MM.1S (cell line): ENCODE measurements at places on chromosomes 2 and 18.

GRCh38 chr2:230877759-230878598 is 13.2 kb downstream of the ITM2C start:
- H3K27me3 ChIP-seq: no peaks in the 10 kb centered on the region
- peaks cover 23% of the 10 kb centered on the region for H3K4me1 ChIP-seq
- no peak overlapping the region for H3K4me3 ChIP-seq
- peaks cover 21% of the 10 kb centered on the region for H3K36me3 ChIP-seq
- H3K27ac ChIP-seq: no peak overlapping the region
- DNase-seq: no peak

- no peak for DNase-seq
- H3K27ac ChIP-seq: no peak overlapping the region
- H3K27me3 ChIP-seq: no peaks in the 10 kb centered on the region
- no peaks in the 10 kb centered on the region for H3K4me1 ChIP-seq
Observed at GRCh38 chr2:202327858-202328257, 48.3 kb upstream of the BMPR2 start.

DNA sequence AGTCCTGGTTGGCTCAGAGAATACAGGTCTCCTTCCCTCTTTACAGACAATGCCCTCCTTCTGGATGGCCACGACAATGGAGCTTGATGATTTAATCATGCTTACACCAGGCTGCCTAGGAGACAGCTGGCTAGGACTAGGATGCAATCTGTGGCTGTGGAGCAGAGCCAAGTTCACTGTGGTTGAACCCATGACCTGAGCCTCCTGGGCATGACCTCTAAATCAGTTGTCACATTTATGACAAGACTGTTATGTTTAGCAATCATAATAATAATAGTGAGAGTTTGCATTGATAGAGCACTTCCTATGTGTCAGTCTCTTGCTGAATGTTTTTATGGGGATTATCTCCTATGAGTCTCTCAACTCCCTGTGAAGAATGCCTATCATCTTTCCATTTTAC is 244.1 kb downstream of the ICOS start:
- H3K27ac ChIP-seq: no peak overlapping the region
- H3K36me3 ChIP-seq: no peaks in the 10 kb centered on the region
- H3K4me1 ChIP-seq: no peaks in the 10 kb centered on the region
- DNase-seq: no peak
- no peak overlapping the region for H3K4me3 ChIP-seq

DNA sequence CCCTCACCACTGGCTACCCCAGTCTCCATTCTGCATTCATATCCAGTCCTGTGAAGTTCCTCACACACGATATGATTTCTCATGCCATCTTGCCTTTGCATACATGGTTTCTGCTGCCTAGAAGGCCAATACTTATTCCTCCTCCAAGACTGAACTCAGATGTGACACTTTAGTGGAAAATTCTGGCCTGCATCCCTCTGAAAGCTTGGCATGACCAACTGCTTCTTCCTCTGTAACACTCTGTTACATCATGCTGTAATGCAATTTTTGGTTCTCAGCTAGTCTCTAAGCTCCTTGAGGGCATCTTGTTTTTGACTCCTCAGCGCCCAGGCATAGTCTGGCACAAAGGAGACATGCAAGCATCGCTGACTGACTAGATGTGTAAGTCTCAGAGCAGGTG is 12.6 kb downstream of the FAM161A start:
- no peaks in the 10 kb centered on the region for H3K4me1 ChIP-seq
- no peaks in the 10 kb centered on the region for H3K27me3 ChIP-seq
- DNase-seq: no peak
- H3K36me3 ChIP-seq: no peaks in the 10 kb centered on the region; the same call in 1 of the 2 replicates
- H3K27ac ChIP-seq: no peak overlapping the region

DNA sequence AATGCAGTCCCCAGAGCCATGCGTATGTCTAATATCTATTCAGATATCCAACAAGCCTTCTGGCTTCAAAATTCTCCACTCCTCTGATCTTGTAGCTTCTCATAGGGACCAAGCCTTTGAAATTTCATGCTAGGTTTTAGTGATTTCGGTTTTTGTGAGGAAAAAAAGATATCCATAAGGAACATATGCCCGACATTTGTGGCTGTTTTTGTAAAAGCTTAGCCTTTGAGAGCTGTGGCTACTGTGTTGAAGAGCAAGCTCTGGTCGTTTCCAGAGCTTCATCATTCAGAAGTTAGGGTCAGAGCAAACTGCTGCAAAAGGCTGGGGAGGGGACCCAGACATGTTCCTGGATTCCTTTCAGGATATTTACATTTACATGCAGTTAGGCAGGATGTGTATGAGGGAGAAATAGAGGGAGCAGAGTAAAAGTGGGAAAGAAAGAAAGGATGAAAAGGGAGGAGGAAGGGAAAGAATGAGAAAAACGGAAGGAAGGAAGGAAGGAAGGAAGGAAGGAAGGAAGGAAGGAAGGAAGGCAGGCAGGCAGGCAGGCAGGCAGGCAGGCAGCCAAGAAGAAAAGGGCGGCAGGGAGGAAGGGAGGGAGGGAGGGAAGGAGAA is 70.2 kb downstream of the NCKAP5 start:
- no peak overlapping the region for H3K4me3 ChIP-seq
- DNase-seq: no peak
- H3K4me1 ChIP-seq: peaks cover 44% of the 10 kb centered on the region

- no peaks in the 10 kb centered on the region for H3K36me3 ChIP-seq
- H3K27me3 ChIP-seq: no peaks in the 10 kb centered on the region
- H3K27ac ChIP-seq: no peak overlapping the region
- peaks cover 23% of the 10 kb centered on the region for H3K4me1 ChIP-seq
Observed at GRCh38 chr2:46537624-46538295, 58.4 kb downstream of the TMEM247 start.

DNA sequence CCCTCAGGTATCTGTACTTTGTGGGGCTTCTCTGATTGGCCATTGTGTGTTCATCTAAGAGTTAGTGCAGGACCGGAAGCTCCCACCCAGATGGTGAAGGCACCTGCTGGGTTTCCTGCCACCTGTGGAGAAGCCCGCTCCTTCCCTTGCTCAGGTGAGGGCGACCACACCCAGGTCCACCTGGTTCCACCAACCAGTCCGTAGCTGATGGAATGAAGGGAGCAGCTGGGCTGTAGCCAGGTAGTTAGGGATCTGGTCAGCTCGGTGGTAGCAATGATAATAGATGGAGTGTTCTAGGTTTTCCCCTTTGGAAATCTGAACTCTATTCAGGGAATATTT is 16.0 kb downstream of the SH3BP4 start:
- DNase-seq: no peak
- no peaks in the 10 kb centered on the region for H3K36me3 ChIP-seq
- H3K4me1 ChIP-seq: no peaks in the 10 kb centered on the region
- no peak overlapping the region for H3K27ac ChIP-seq
- H3K4me3 ChIP-seq: no peak overlapping the region

GRCh38 chr2:579351-579886 is 97.8 kb downstream of the TMEM18 start:
- H3K27ac ChIP-seq: no peak overlapping the region
- H3K27me3 ChIP-seq: no peaks in the 10 kb centered on the region; the same call in 1 of the 2 replicates
- no peaks in the 10 kb centered on the region for H3K4me1 ChIP-seq
- DNase-seq: no peak
- H3K4me3 ChIP-seq: no peak overlapping the region

- no peak overlapping the region for H3K4me3 ChIP-seq
- no peak overlapping the region for H3K27ac ChIP-seq
- H3K36me3 ChIP-seq: no peaks in the 10 kb centered on the region
- H3K27me3 ChIP-seq: no peaks in the 10 kb centered on the region
Observed at GRCh38 chr18:57347784-57348183, 4.6 kb upstream of the ST8SIA3 start.

- no peak for DNase-seq
- no peaks in the 10 kb centered on the region for H3K4me1 ChIP-seq
- no peak overlapping the region for H3K4me3 ChIP-seq
- no peaks in the 10 kb centered on the region for H3K36me3 ChIP-seq
- no peak overlapping the region for H3K27ac ChIP-seq
Observed at GRCh38 chr2:206887745-206888144, 51.6 kb upstream of the CPO start.

GRCh38 chr2:12762337-12762736 is 45.6 kb downstream of the TRIB2 start:
- H3K4me3 ChIP-seq: no peak overlapping the region
- no peak for DNase-seq
- H3K27me3 ChIP-seq: no peaks in the 10 kb centered on the region

DNA sequence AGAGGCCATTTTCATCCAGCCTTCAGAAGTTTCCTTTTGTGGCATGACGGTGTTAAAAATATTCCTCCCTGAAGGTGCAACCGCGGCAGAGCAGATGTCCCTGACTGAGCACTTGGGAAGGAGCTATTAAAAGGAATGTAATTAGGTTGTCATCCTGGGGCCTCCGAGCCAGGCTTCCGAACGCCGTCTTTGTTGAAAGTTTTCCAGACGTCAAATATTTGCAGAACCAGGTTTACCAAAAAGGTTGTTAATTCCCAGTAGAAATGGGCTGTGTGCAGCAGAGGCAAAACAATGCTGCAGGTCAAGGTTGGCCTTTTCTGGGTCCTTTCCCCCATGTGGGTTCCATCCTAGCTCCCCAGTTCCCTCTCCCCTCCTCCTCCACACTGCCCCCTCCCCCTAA is 110.0 kb upstream of the STPG4 start:
- H3K36me3 ChIP-seq: no peaks in the 10 kb centered on the region
- H3K27ac ChIP-seq: no peak overlapping the region
- DNase-seq: no peak
- H3K4me3 ChIP-seq: no peak overlapping the region

DNA sequence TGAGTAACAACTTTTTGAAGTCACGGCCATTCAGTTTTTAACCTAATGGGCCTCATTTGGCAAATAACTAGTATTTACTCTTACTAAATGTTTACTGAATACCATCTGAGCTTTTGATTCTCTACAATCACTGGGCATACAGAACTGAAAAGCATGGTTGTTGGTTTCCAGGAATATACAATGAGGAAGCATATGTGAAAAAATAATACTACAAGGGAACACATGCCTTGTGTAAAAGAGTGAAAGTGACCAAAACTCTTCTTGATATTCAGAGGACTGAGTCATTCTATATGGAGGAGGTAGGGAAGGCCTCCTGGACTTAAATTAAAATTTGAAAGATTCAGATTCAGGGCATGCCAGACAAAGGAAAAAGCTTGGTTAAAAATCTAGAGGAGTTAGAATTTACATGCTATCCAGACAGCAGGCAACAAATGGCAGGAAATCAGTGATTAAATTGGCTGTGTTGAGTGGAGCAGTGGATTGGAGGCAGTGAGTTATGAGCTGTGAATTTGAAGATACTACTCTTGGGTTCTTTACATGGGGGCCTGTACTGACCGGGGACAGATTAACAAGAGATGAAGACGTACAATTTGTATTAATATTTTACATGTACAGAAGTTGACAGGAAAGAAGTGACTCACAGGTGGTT is 53.6 kb upstream of the NRXN1 start:
- no peak overlapping the region for H3K4me3 ChIP-seq
- H3K4me1 ChIP-seq: no peaks in the 10 kb centered on the region
- H3K27ac ChIP-seq: no peak overlapping the region
- no peaks in the 10 kb centered on the region for H3K36me3 ChIP-seq
- no peaks in the 10 kb centered on the region for H3K27me3 ChIP-seq

DNA sequence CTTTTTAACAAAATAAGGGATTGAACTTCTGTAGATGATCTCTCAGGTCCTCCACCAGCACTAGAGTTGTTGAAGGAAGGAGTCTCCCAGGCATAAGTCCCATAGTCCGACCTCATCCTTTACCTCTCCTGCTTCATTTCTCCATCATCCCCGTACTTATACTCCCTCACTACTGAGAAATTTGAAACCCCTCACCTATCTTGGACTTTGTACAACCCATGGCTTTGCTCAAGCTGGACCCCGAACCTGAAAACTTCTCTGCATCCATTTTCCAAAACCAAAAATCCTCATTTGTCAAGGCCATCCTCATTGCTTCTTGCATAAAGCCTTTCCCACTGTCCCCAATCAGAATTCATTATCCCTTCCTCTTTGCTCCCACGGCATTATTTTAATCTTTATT is 482 bp upstream of the NHEJ1 start:
- H3K4me3 ChIP-seq: peak overlapping the region; percentile 85
- DNase-seq: no peak
- no peaks in the 10 kb centered on the region for H3K36me3 ChIP-seq
- H3K4me1 ChIP-seq: peaks cover 5% of the 10 kb centered on the region; the same call in 1 of the 2 replicates

GRCh38 chr2:11829324-11829946 is 83.0 kb downstream of the LPIN1 start:
- H3K4me3 ChIP-seq: no peak overlapping the region
- H3K27ac ChIP-seq: no peak overlapping the region
- peaks cover 30% of the 10 kb centered on the region for H3K4me1 ChIP-seq
- DNase-seq: peak; percentile 44
- H3K27me3 ChIP-seq: peaks cover 41% of the 10 kb centered on the region

GRCh38 chr2:188601927-188602326 is 310.3 kb downstream of the GULP1 start:
- no peak overlapping the region for H3K27ac ChIP-seq
- H3K4me1 ChIP-seq: no peaks in the 10 kb centered on the region; the same call in 1 of the 2 replicates
- H3K36me3 ChIP-seq: no peaks in the 10 kb centered on the region
- DNase-seq: no peak
- H3K4me3 ChIP-seq: no peak overlapping the region

DNA sequence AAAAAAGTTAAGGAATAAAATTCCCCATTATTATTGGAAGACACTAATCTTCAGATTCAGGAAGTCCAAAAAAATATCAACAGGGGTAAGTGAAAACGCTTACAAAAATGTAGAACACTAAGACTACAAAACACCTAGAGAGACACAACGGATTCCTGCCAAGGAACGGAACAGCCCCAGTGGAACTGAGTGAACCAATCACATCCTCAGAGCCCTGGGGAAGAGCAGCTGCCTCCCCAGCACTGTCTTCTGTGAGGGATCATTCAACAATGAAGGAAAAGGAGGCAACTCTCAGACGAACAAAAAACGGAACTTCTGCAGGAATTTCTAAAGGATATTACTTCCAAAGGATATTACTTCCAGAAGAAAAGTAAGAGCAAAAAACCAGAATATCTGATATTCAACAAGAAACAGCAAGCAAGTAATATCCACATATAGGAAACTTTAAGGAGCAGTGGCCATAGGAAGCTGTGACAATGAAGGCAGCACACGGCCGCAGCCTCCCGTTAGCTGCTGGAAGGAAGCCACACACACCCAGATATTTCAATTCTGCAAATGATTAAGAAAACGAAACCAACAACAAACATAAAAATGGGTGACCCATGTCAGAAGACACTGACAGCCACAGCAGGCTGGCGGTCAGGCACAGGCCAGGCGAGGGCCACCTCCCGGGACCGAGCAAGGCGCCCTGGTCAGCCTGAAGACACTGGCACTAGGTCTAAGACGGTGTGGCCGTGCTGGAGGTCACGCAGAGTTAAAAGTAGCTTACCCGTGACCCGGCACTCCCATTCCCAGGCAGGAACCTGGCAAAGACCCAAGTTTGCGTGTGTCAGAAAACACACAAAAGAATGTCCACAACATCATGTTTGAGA is 81.8 kb downstream of the HDAC4 start:
- no peaks in the 10 kb centered on the region for H3K27me3 ChIP-seq
- H3K4me1 ChIP-seq: no peaks in the 10 kb centered on the region
- peak overlapping the region; percentile 38 for H3K4me3 ChIP-seq
- H3K36me3 ChIP-seq: no peaks in the 10 kb centered on the region
